ENCODE measurements at places on chromosomes 5 and 9.

- no peak for DNase-seq
These were observed 30.2 kb upstream of the DUSP1 start for GRCh38 chr5:172801179-172801671.

DNA sequence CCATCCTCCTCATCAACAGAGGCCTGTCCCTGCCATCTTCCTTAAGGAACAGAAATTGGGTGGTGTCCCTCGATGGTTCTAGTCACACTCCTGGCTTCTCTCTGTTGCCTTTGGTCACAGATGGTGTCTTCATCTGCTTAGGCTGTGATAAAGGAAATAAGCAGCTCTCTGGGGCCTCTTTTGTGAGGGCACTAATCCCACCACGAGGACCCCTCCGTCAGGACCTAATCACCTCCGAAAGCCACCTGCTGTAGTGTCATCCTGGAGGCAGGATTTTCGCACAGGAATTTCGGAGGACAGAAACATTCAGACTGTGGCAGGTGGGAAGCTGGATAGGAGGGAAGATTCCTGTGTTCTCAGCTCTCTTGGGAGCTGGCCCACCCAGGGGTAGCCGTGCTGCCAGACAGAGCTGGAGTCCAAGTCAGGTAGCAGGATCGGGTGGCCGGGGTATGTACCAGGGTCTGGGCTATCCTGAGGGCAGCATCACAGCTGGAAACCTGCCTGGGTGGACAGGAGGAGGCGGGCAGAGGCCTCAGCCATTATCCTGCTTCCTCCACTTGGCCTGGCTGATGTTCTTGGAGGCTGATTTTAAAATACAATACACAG is 59.5 kb downstream of the ANKRD33B start:
- DNase-seq, result no peak

GRCh38 chr5:145826895-145827674 is 8.1 kb downstream of the PRELID2 start:
- no peak for DNase-seq

- no peak for DNase-seq
These were observed 4.3 kb downstream of the FOXB2 start for GRCh38 chr9:77023726-77024125.

GRCh38 chr5:13692172-13692571 is 252.3 kb downstream of the DNAH5 start:
- no peak for DNase-seq

GRCh38 chr9:101376111-101376848 is 8.5 kb downstream of the BAAT start:
- DNase-seq, result no peak

- peak; percentile 19 for DNase-seq
These were observed 32.3 kb downstream of the PRRX2 start for GRCh38 chr9:129697656-129698253.

GRCh38 chr9:107087222-107087621 is 195.9 kb upstream of the RAD23B start:
- no peak for DNase-seq

GRCh38 chr9:4927701-4928100 is 57.4 kb upstream of the JAK2 start:
- DNase-seq, result no peak

GRCh38 chr5:157857816-157858526 is 974 bp downstream of the CLINT1 start:
- DNase-seq, result no peak

DNA sequence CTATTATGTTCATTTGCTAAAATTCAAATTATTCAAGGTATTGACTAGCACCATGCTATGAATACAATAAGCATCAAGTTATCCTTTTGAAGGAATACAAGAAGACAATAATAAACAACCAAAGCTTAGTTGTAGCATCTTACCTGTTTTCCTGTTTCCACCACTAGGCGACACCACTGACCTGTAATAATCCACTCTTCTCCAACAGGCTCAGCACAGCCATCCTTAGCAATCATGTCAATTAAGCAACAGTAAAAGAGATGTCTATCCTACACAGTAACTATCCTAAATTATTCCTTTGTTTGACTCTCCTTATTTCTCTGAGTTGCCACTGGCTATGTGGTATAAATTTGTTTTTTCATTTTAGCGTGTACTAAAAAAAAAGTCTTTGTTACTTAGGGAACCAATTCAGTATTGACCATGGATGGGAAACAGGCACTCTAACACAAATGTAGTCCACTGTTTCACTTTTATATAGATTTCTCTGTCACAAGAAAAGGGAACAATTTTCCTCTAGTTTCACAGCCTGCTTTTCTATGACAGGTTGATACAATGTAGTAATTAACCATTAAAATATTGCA is 46.2 kb downstream of the PCA3 start:
- DNase-seq, result no peak

- DNase-seq, result no peak
These were observed 62.3 kb downstream of the GDNF start for GRCh38 chr5:37777432-37778130.

GRCh38 chr9:98255061-98255577 is 330 bp downstream of the TBC1D2 start:
- no peak for DNase-seq

- DNase-seq, result no peak
These were observed 115.0 kb upstream of the TLE1 start for GRCh38 chr9:81804306-81804705.

DNA sequence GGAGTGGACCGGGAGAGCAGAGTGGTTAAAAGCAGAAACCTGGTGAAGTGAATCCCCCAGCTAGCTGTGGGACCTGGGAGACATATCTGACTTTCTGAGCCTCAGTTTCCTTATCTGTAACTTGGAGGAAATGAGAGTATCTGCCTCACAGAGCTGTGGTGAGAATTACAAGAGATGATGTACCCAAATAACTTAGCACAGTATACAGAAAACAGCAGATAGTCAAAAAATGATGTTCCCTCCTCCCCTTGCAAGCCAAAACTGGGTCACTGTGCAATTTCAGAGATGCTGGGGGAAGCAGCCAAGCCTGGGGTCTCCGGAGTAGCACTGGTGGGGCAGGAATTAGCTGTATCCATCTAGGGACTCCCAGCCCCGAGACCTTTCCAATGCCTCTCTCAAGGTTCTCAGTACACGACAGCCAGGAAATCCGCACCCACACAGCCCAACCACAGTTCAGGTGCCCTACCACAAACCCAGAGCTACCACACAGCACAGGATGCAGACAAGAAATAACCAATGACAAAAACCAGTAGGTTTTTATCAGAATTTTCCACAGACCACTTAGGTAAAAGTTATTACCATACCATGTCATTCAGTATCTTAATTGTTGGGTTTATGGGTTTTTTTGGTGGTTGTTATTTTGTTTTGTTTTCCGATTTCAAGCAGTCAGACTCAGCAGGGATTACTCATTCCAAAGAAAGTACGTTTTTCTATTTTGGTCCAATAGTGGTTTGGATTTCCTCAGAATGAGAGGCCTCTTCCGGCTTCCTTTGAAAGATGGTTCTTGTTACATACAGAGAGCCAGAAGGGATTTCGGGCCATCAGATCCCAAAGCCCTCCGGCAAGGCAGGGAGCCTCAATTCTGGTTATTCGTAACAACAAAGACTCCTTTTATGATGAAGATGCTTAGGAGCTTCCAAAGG is 4.9 kb upstream of the HRH2 start:
- peak; percentile 43 for DNase-seq

GRCh38 chr5:126624534-126624933 is 23.8 kb downstream of the PHAX start:
- no peak for DNase-seq

DNA sequence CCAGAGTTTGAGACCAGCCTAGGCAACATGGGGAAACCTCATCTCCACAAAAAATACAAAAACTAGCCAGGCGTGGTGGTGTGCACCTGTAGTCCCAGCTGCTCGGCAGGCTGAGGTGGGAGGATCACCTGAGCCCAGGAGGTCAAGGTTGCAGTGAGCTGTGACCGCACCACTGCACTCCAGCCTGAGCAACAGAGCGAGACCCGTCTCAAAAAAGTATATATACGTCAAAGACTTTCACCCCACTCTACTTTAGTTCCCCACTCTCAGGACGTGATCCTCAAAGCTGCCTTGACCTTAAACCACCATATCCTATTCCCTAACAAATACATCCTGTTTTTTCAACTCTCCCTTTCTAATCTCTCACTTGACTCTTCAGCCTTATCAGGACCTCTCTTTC is 41.0 kb downstream of the PCDHGC5 start:
- no peak for DNase-seq

GRCh38 chr9:110015759-110016158 is 192.2 kb downstream of the C9orf152 start:
- no peak for DNase-seq

- DNase-seq, result no peak
These were observed 16.1 kb upstream of the FRMD3 start for GRCh38 chr9:83554278-83554677.

- no peak for DNase-seq
These were observed 332.6 kb upstream of the PDE4D start for GRCh38 chr5:60226128-60226527.

DNA sequence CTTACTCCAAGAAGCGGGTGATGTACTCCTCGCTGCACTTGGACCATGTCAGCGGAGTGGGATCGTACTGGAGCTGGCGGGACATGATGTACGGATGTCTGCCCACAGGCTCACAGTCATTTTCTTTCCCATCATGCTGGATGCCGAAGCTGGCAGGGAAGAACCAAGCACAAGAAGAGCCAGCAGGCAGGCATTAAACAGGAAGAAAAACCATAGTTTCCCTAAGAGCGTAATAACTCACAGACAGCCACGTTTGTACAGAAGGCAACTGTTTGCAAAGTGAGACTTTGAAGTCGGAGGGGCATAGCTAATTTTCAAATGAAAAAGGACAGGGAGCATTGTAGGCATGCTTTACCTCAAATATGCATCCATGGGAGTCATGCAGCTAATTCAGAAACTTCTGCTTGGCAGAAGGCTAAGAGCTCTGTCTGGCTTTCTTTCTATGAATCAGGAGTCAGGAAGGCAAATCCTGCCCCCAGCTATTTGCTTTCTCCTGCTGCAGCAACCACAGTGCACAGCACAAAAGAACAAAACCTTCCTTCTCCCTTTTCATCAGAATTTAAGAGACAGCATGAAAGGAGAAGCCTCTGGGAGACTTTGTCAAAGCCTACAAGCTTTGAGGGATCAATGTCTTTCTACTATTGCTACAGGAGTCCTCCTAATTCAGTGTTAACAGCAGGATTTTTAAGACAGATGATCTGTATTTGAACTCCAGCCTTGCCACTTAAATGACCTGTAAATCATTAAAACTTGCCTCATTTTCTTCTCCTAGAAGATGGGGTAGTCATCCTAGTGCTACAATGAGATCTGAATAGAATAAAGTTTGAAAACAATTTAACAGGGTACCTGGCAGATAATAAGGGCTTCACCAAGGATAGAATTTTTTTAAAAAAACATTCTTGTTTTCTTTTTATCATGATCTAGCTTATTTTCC is 209.1 kb downstream of the TARS1 start:
- no peak for DNase-seq

DNA sequence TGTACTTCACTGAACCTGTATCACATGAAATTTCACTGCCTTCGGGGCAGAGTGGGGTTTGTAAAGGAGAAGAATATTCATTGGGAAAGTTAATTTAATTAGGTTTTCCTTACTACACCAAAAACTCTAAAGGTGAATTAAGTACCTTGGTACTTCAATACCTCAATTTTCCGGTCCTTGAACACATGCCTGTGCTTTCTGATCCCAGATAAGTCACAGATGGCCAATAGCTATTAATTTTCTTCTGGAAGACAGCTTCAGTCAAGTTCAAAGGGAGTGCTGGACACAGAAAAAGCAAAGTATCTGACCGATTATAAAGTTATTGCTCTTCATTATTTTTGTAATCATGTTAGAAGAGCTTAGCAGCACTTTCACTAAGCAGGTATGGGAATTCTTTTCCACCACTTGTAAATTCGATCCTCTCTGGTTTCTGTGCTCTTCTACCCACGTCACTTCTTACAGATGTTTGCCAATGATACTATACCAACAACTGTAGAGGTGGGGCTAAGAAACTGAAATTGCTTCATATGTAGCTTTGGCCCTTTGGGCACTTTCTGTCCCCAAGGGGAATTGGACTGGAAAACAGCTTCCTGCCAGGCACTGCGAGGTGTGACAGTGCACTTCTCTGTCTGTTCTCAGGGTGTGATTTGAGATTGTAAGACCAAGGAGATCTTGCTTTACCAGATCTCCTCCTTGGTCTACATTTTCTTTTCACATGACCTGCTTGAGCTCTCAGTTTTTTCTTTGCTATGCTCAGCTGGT is 164.0 kb downstream of the CCDC192 start:
- DNase-seq, result no peak

- DNase-seq, result no peak
These were observed 1.7 kb downstream of the FANCG start for GRCh38 chr9:35078066-35078465.

- no peak for DNase-seq
These were observed 223.2 kb downstream of the TLR4 start for GRCh38 chr9:117927354-117927753.

- no peak for DNase-seq
These were observed 175.1 kb upstream of the MAP1B start for GRCh38 chr5:71932131-71932654.

DNA sequence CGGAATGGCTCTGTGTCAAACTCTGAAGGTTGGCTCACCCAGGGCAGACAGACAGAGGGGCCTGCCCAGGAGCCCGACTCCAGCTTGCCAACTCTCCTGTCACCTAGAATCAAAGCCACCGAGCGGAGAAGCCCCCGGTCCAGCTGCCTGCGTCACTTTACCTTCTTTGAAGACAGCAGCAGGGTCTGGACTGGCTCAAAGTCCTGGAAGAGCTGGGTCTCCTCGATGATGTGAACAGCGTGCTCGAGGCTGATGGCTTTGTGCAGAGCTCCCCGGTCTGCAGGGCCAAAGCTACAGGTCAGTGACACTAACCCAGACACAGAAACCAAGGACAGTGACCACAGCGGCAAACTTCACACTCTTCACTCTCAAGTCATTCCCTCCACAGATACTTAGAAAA is 67.9 kb downstream of the SECISBP2 start:
- no peak for DNase-seq

DNA sequence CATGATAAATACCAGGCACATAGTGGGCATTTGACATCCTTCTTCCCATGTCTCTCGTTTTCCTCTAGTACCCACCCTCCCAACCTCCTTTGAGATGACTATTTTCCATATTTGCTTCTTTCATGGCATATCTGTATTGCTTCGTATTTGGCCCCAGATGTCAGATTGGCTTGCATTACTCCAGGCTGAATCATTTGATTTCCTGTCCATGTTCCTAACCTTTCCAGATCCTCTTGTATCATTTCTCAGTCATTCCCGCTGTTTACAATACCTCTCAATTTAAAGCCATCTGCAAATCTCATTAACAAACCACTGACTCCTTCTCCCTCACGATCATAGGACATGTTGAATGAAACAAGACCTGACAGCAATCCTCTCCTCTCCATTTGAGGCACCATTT is 19.9 kb downstream of the MTX3 start:
- DNase-seq, result no peak

GRCh38 chr5:31707329-31707728 is 68.4 kb downstream of the PDZD2 start:
- DNase-seq, result no peak

- no peak for DNase-seq
These were observed 36.0 kb upstream of the PRLR start for GRCh38 chr5:35266276-35266675.

DNA sequence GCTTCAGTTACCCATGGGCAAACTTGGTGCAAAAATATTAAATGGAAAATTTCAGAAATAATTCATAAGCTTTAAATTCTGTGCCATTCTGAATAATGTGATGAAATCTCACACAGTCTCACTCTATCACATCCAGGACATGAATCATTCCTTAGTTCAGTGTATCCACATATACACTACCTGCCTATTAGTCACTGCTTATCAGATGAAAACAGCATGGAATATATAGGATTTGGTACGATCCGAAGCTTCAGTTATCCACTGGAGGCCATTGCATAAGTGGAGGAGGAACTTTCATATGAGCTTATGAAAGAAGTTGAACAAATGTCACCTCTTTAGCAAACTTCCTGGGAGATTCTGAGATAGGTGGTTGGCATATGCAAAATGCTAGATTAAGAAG is 64.2 kb downstream of the GAPVD1 start:
- DNase-seq, result no peak

All from activated CD4-positive, alpha-beta T cell treated with anti-CD3 and anti-CD28 coated beads for 1 hour (primary cell).